HAP-1 (cell line): ENCODE measurements at places on chromosomes 7 and 10.

DNA sequence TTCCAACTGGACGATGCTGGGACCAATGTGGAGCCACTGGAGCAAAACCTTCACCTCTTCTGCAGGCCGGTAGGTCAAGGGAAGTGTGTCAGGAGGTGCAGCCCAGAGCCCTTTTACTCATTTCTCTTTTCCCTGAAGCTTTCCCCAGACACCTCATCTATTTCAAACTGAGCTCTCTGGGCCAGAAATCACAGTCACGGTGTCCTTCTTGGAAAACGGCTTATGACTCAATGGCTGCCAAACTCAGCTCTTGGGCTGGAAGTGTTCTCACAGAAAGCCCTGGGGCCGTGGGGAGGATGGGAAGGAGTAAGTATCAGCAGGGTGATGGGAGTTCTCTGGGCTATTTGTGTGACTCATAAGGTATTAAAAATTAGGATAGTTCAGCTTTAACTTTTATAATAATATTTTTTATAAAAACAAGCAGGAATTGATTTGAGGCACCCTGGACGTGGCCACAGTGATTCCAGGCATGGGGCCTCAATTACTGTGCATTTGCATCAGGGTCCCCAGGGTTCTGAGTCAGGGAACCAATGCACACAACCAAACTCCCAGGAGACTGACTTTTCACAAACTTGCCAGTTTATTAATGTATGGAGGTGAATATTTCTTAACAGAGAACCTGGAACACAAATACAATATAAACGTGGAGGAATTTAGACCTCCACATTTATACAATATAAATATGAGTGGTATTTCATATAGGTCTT lies 187.4 kb upstream of the TMEM72 start:
- no peak for DNase-seq

GRCh38 chr10:128064108-128064969 lies 61.9 kb downstream of the MKI67 start:
- DNase-seq: no peak

DNA sequence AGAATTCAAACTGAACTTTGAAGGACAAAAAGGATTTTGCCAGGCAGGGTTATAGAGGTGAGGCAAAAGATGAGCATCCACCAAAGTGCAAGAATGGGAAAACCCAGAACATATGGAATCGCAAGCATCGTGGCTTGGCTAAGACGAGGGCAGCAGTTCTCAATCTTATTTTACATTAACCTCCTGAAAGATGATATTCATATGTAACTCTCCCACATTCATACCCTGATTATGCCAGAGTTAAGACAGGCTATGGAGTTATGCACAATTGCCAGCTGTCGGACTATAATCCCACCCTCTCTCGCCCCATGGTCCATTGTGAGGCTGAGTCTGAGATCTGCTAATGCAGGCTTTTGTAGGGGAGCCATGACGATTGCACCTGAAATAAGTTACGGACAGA lies 21.2 kb upstream of the ASAH2 start:
- DNase-seq: no peak

DNA sequence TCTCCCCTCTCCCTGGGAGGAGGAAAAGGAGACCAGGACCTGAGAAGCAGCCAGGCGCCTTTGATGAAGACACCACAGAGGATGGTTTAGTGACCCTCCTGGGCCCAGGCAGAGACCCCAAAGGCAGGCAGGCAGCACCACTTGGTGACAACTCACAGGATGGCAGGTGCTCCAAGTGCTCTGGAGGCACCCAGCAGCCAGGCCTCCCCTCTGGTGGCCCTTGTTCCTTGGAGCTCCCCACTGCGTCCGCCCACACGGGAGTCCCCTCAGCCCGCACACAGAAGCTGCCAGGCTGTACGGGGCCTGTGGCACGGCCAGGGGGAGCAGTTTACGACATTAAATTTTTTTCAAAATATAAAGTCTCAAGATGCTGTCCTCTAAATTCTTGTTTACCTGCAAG lies 607.1 kb upstream of the FOXK1 start:
- no peak for DNase-seq

GRCh38 chr7:138878856-138879255 lies 80.9 kb upstream of the ATP6V0A4 start:
- no peak for DNase-seq

- no peak for DNase-seq
These were observed 41.5 kb upstream of the DMTF1 start for GRCh38 chr7:87110778-87111177.

GRCh38 chr7:146433501-146433900 lies 316.9 kb downstream of the CNTNAP2 start:
- no peak for DNase-seq

- DNase-seq: no peak
These were observed 86.6 kb downstream of the RAPGEF5 start for GRCh38 chr7:22270371-22270770.

GRCh38 chr10:70319183-70319582 lies 35.4 kb upstream of the NPFFR1 start:
- no peak for DNase-seq

- DNase-seq: no peak
These were observed 13.3 kb upstream of the ZNF273 start for GRCh38 chr7:64889686-64890162.

DNA sequence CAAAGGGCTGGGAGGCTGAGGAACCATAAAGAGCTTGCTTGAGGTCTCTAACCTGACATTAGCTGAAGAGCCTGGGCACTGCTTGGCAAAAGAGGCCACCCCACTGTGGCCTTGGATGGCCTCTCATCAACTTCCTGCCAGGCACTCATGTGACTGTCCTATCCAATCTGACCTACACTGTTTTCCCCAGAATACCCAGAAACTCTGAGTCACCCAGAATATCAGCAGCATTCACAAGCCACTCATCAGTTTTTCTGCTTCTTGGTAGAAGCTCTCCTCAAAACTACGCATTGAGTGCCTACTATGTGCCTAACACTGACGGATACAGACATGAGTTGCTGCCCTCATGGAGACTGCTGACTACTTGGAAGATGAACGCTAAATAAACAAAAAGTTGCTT lies 4.1 kb upstream of the NT5C2 start:
- no peak for DNase-seq

GRCh38 chr10:132611986-132612385 lies 74.4 kb downstream of the INPP5A start:
- DNase-seq: no peak

GRCh38 chr10:33666686-33667480 lies 332.4 kb upstream of the NRP1 start:
- DNase-seq: no peak

DNA sequence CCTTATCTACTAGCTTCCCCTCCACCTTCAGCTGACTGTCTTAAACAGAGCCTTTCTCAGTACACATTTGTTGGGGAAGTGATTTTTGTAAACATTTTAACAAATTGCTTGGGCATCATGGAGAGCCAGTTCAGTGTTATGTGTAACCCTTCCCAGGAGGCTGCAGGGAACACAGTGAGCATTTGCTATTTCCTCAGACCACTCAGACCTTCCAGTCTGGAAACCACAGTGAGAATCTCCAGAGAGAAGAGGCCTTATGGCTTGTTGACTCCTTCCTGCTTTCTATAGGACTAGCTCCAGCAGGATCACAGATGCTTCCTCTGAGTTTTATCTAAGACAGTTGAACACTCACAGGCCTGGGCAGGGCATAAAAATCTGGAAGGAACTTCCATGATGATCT lies 409.8 kb upstream of the NPVF start:
- no peak for DNase-seq

DNA sequence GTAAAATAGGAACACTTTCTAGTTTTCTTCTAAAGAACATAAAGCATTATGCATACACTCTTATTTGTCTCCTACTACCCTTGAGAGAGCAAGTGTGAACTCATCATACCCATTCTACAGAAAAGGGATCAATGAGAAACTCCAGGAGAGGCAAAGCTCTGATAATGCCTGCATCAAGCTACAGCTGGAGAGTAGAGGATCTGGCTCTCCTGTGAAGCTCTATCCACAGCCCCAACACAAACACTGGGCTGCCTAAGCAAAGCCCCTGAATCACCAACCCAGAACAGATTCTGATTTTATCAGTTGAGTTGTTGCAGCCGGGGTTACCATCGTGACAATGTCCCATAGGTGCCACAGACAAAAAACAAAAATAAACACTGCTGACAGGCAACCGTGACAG lies 74.9 kb downstream of the NUDCD3 start:
- no peak for DNase-seq

DNA sequence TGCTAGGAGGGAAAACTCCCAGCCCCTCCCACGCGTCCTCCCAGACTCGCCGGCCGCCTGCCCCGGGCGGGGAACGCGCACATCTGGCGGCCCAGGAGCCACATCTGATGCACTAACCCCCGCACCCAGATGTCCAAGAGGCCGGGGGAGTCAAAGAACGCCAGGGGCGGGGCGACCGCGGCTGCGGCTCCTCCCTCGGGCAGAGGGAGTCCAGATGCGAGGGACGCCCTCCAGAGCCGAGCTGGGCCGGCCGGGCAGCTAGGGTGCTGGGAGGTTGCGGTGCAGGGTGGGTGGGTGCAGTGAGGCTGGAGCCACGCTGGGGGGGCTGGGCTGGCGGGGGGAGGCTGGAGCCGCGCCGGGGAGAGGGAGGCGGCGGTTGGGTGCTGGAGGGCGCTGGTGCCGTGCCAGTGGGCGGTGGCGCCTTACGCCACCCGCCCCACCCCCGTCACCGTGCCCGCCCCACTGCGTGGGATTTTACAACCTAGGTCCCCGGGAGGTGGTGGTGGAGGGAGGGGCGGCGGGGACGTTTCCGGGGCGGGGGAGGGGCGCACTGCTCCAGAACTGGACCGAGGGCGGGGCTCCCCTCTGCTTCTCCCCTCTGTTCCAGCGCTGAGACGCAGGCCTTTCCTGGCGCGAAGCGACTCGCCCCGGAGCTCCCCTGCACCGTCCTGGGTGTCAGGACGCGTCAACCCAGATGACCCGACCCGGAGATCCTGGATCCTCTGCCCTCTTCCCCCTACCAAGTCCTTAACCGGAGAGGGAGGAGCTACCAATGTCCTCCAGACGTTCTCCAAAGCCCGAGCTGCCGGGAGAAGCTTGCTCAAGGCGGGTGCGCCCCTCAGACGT lies 109.1 kb downstream of the REEP3 start:
- DNase-seq: peak; percentile 72

DNA sequence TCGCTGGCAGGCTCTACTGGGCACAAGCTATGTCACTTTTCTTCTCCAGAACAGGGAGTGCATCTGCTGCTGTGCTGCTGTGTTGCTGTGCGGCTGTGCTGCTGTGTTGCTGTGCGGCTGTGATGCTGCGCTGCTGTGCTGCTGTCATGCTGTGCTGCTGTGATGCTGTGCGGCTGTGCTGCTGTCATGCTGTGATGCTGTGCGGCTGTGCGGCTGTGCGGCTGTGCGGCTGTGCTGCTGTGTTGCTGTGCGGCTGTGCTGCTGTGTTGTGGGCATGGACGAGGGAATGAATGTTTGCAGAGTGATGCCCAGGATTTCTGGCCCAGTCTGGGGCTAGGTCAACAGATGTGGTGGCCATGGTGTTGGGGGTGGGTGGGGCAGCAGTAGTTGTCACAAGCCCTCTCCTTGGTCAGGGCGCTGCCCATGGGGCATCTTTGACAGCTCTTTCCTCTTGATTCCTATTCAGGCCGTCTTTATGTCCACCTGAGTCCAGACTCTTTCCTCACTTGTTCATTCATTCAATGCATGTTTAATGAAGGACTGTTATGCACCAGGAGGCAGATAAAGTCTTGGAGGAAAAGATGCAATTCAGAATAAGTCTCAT lies 55.6 kb downstream of the C10orf120 start:
- DNase-seq: no peak

- DNase-seq: peak; percentile 61
These were observed 13.6 kb upstream of the BPGM start for GRCh38 chr7:134632937-134633540.

DNA sequence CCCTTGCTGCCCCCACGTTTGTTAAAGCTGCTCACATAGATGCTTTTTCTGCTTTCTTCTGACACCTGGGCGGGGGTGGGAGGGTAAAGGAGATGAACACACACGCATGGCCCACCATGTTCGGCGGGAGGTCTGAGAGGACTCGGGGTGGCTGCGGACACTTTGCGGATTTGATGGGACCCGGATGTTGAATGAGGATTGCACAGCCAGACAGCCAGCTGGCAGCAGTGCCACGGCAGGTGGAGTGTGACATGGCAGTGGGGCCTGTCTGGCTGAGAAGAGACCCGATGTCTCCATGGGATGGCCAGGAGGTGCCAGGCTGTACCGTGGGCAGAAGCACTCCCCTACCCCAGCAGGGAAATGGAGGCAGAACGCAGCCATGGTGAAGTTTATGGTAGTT lies 31.2 kb downstream of the PPP2R2D start:
- no peak for DNase-seq

DNA sequence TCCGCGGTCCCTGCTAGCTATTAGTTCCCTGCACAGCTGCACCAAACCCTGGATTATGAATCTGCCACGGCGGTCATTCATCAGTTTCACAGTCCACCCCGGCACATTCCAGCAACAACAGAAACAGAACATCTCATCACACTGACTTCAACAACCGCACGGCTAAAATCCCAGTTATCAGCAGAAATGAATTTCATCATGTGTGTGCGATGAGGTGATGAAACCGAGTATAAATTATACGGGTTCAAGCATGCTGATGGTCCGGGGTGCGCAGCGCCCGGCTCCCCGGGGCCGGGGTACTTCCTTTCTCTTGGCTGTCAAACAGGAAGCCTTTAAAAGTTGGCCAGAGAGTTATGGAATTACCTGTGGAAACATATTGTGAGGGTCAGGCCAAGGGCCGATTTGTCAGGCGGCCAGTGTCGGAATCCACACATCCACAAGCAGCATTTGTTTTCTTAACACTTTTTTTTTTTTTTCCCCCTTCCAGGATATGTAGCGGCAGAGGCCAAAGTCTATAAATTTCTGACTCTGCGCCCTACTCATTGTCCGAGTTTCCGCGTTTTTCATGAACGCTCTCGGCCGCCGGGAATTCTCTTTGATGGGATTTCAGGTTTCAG lies 420.9 kb upstream of the MGMT start:
- DNase-seq: no peak

GRCh38 chr7:106112972-106113421 lies 885 bp upstream of the SYPL1 start:
- no peak for DNase-seq

DNA sequence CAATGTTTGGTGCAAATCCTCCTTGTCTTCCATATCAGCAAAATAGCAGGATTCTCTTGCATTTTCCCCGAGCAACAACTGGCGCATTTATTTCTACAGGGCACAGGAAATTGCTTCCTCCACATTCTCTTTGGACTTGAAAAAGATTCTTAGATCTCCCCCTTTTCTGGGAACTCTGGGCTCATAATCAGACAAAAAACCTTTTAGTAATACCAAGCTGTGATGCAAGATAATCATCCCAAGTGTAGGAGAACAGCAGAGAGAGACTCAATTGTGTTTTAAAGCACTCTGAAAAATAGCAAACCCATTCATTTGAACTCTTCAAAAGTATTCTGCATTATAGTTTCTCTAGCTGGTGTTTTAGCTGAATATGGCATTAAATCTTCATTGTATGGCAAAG lies 419.6 kb upstream of the NPVF start:
- no peak for DNase-seq

GRCh38 chr7:105877736-105878135 lies 1.3 kb upstream of the ATXN7L1 start:
- DNase-seq: no peak

DNA sequence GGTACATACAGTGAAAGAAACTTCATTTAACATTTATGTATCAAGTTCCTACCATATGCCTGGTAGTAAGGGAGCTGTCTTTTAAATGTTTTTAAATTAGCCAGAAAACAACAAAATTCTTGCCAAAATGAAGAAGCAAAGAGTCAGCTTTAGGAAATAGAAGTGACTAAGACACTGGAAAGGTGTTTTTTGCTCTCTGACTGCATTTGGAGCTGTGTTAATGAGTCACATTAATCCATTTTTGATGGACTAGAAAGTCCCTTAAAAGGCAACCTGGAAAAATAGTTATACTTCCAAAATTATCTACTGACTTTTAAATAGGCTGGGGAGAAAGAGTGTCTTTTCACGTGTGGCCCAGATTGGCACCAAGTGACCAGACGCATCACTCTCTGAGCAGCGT lies 3.9 kb upstream of the COL17A1 start:
- DNase-seq: no peak
